CD4-positive, alpha-beta T cell treated with Interleukin-4 for 4 hours (primary cell): ENCODE measurements at places on chromosomes 3 and 15.

DNA sequence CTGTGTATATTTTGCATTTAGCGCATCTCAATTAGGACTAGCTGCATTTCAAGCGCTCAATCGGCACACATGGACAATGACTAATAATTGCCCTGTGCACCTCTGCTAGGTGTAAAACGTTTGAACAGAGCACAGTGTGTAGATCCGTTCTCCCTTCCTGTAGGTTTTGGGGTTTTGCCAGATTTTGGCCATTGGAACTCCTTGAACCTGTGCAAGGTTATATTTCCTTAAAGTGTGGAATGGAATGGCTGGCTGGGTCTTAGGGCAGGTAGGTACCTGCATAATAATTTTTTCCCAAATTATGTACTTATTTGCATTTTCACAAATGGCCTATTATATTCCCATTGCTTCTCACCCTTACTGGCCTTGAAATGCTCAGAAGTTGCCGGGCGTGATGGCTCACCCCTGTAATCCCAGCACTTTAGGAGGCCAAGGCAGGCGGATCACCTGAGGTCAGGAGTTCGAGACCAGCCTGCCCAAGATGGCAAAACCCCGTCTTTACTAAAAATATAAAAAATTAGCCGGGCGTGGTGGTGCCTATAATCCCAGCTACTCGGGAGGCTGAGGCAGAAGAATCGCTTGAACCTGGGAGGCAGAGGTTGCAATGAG, 777 bp downstream of the RNU5B-1 start:
- no peak for DNase-seq

- DNase-seq = no peak
Observed at GRCh38 chr3:23094890-23095462, 108.2 kb upstream of the UBE2E2 start.

GRCh38 chr3:126311338-126311978, 45.8 kb downstream of the KLF15 start:
- no peak for DNase-seq

- no peak for DNase-seq
Observed at GRCh38 chr3:128198313-128198712, 45.0 kb downstream of the EEFSEC start.

DNA sequence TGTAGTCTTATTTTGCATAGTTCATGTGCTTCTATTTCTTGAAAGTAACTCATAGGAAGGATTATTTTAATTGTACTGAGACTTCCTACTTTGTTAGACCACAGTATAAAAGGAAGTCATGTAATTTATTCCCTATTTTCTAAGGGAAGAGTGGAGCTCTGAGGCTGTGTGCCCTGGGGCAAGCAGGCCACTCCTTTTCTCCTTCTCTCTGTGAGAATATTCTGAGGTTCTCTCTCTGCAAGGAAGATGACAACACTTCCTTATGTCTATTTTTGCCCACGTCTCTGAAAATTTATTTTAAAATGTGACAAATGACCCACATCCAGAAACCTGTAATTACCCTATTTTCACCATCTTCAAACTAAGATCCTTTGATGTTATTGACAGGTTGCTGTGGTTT, 11.0 kb downstream of the KCTD6 start:
- DNase-seq = no peak

DNA sequence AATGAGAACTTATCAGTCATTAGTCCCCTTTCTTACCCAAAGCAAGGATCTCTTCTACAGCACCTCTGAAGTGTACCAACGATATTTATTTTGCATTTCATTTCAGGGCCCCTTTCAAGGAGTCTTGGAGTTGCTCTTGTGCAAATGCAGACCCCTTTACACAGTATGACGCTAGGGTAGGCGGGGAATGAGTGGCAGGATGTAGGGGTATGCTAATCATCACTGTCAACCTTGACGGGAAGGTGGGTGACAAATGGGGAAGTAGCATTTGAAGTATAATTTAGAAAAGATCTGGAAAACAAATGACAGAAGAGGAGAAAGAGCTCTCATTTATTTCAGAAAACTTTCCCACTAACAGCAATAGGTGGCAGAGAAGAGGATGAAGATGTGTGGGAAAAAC, 94.4 kb downstream of the LRRN1 start:
- no peak for DNase-seq

DNA sequence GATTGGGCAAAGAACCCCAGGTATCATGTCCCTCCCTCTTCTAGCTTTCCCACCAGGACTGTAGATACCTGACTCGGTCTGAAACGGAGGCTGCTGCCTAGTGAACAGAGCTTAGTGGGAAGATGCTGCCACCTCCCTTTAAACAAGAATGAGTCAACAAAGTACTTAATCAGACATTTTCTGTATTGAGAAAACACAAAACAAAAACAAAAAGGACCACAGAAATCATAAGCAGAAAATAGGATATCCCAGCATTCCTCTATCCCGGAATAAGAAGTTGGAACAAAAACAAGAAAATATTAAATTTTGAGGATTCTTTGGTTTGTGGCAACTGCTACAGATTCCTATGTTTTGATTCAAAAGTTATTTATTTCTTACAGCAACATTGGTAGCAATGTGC, 51.7 kb upstream of the COL8A1 start:
- DNase-seq = no peak

GRCh38 chr3:8145661-8146060, 356.0 kb upstream of the LMCD1 start:
- no peak for DNase-seq

GRCh38 chr3:47877719-47878118, 74.8 kb downstream of the DHX30 start:
- no peak for DNase-seq
